ENCODE measurements at places on chromosomes 6 and 20.

DNA sequence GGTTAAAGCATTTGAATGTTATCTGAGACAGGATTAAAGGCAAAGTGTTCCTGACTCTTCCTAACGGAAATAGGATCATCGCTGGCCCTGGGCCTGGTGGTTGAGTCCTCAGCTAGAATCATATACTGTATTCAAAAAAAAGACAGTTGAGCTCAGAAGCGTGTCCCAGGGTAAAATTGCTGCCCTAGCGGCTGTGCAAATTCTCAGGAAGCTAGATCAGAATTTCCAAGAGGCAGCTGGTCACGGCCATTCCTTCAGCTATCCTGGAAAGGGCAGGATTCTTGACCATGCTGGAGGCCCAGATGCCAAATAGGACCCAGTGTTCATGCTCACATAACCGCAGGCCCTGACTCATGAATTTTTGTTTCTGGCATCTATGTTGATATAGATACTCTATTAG, 67.4 kb downstream of the STMND1 start:
- DNase-seq = peak; percentile 85

GRCh38 chr20:41133709-41134361, 3.5 kb upstream of the PLCG1 start:
- DNase-seq = no peak

DNA sequence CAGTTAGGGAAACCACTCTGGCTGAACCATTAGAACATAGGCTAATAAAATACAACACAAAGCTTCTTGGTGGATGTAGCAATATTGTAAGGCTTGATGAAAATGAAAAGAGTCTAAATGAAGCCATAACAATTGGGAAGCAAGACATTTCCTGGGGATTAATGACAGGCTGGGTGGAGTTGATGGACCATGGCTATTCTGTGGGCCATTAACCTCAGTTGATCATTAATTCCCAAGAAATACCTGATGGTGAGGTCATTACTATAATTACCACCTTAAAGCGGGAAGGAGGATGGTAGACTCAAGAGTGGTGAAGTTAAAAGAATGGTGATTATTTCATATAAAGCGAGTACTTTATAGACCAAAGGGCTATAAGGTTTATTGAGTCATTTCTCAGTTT, 455.8 kb upstream of the MAP3K7 start:
- no peak for DNase-seq

- no peak for DNase-seq
These were observed 61.6 kb downstream of the PHACTR3 start for GRCh38 chr20:59665656-59666555.

DNA sequence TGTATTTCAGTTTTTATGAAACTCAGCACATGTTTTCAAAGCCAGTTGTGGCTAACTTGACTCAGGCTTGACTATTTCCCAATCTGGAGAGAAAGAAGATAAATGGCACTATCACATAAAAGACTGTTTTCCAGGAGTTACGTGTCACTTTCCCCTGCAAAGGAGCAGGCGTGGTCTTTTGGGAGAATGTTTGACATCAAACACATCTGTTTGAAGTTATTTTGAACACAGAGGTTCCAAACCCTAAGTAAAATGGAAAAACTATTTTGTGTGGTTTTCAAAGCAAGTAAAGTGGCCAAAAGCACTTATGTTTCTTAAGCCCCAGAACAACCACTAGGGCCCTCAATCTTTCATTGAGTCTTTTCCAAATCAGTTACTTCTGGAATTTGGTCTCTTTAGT, 89.7 kb downstream of the FOXF2 start:
- DNase-seq = peak; percentile 77

GRCh38 chr20:3105256-3106137, 21.0 kb upstream of the AVP start:
- no peak for DNase-seq

GRCh38 chr6:7532232-7532631, 9.2 kb upstream of the DSP start:
- no peak for DNase-seq

DNA sequence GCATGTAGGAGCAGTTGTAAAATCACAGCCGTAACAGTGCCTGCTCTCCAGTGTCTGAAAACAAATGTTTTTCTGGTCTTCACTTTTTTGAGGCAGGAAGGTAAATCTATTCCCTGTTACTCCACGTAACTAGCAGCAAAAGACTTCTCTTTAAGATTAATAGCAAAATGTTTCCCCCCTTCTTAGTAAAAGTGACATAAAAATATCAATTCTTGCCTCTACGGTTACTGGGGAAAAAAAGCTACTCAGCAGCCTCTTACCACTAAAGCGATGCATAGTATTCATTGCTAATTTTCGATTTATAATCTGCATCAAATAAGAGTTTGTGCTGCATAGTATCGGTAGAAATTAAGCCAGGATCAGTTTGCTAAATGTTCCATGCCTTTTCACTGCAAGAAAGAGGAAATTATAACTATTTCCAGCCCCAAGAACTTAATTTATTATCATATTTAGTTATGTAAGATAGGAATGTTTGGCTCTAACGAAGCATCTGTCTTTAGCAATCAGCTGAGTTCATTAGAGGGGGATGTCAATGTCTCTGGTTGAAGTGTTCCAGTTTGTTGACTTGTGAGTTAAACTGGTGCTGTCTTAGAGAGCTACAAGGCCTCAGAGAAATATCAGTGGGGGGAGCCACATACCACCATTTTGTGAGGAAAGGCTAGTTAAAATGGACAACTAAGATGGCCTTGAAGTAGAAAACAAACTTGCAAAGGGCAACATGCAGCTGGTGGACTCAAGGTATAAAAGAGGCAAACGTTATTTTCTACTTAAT, 617 bp upstream of the TSPYL1 start:
- no peak for DNase-seq

GRCh38 chr6:99110029-99110428, 162.3 kb upstream of the FBXL4 start:
- no peak for DNase-seq

DNA sequence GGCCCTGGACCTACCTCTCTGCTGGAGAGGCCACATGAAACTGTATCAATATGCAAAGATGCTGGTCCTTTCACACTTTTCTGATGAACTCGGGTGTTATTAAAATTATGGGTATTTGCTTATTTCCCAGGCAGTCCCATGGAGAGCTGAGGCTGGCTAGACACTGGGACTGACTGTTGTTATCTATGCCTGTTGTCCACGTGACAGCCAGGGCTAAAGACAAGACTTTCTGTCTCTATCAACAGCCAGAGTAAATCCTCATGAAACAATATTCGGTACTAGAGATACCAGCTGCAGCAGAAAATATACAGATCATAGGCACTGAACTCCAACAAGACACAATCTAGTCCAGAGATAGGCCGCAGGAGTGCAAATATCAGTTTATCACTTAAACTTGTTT, 236.4 kb downstream of the FOXA2 start:
- DNase-seq = no peak

DNA sequence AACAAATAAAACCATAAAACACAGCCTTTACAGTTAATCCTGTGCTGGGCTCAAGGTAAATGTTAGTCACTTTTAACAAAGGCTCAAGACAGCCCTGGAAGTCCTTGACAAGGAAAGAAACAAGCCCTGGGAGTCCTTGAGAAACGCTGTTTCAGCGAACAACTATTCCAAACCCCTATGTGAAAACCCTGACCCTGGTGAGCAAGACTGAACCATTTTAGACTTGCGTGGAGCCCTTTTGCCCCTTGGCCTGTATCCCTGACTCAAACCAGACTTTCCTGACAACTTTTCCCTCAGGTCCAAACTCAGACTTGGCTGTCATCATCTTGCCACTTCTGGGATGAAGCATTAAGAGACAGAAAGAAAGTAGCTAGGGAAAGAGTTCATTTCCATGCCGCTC, 180.4 kb downstream of the AIG1 start:
- DNase-seq = no peak

DNA sequence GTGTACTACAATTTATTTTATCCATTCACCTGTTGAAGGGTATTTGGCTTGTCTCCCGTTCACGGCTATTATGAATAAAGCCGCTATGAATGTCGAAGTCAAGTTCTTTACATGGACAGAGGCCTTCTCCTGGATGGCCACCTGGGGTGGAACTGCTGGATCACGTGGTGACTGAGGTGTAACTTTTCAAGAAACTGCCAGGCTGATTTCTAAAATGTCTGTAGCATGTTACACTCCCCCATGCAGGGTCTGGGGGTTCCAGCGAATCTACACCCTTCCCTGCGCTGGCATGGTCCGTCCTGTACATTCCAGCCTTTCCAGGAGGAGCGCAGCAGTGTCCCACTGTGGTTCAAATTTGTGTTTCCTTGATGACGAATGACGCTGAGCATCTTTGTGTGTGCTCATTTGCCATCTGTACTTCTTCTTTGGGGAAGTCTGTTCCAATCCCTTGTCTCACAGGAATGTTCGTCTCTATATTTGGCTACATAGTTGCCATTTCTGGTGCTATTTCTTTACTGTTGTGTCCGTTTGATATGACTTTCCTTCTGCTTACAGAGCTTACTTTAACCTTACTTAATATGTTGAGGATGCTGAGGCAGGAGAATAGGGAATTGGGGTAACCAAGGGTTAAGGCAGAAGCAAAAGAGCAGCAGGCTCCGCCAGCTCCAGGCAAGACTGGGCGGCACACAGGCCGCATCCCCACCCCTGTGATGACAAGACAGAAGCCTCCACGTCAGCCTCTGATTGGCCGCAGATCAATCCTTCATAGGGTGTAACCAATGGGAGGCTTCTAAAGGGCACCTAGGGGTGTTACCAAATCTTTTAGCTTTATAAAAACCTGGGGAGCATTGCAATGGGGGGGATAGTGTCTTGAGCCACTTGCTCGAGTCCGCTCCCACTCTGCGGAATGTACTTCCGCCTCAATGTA, 106.6 kb downstream of the TAF4 start:
- peak; percentile 14 for DNase-seq

- DNase-seq = no peak
These were observed 236.4 kb downstream of the NFATC2 start for GRCh38 chr20:51306081-51306480.

DNA sequence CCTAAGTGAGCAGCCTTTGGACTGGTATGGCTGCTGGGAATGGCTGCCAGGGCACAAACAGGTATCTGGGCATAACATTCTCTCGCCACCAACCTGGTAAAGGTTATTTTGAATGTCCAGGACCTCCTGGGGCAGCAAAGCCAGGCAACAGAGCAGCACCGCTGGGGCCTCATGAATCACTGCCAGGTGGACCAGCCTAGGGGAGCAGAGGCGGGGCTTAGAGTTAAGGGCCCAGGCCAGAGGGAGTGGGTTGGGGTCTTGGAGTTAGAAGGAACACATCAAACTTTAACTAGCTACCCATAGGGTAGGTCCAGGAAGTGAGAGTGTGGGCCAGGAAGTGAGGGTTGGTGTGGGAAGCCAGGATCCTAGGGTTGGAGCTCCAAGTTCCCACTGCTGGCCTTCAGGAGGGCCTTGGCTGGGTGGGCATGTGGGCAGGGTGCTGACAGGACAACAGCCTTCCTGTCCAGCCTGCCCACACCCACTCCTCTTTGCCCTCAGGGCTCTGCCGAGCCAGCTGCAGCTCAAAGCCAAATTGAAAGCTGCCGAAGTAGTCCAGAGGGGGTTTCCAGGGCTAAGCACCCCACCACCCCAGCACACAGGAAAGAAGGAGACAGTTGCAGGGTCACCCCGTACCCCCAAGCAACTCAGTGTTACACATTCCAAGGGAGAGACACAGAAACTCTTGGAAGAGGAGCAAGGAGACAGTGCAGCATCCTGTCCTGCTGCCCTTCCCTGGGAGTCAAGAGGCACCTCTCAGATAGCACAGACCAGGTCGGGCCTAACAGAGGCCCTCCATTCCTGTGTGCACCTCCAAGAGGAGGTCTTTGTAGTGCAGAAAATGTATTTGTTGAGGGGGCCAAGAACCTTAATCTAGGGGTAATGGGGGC, 2.6 kb downstream of the NFKBIE start:
- DNase-seq = no peak

DNA sequence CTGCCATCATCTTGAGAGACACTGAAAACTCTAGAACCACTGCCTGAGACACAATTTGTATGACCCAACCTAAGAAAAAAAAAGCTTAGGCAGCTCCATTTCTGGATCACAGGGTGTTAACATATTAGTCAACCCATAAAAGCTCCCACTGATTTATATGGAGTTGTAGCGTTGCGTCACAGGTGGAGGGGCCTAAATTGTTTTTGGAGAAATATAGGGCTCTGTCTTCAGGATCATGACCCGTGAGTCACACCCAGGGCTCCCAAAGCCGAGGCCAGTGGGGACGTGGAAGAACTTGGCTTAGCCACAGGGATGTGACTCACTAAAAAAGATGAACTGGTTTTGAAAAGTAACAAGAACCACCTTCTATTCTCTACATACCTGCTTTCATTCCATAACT, 116.5 kb upstream of the BMP2 start:
- peak; percentile 66 for DNase-seq

DNA sequence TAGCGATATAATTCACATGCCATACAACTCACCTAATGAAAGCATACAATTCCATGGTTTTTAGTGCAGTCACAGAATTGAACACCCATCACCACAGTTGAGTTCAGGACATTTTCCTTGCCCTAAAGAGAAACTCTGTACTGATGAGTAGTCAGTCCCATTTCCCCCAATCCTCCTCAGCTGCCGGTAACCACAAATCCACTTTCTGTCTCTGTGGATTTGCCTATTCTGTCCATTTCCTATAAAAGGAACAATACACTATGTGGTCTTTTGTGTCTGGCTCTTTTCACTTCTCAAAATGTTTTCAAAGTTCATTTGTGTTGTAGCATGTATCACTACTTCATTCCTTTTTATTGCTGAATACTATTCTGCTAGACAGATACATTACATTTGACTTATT, 67.9 kb upstream of the TGM3 start:
- DNase-seq = no peak

Data from EH (cell line).